ENCODE measurements at places on chromosomes 3 and 15. TPM values are rescaled to one million over a fixed set of nuclear protein-coding genes. Genes with fewer than 3 reads are reported as not detected.

Gene ADPRH
- 10.7 TPM for total RNA-seq

Gene BLM
- 49.6 TPM for total RNA-seq

Gene MCTP2
- total RNA-seq: 344 TPM

Gene TYRO3
- 0.36 TPM for total RNA-seq

Gene SSR3
- total RNA-seq: 183 TPM

Gene CCR3
- total RNA-seq: 4.3 TPM

Gene MYH15
- total RNA-seq: 1.1 TPM

Gene MELTF
- 2.1 TPM for total RNA-seq

GRCh38 chr3:88147261-88147660, 2.5 kb upstream of the C3orf38 start:
- H3K4me1 ChIP-seq: peaks cover 20% of the 10 kb centered on the region
- DNase-seq: no peak
- no peaks in the 10 kb centered on the region for H3K36me3 ChIP-seq
- no peak overlapping the region for H3K4me3 ChIP-seq

DNA sequence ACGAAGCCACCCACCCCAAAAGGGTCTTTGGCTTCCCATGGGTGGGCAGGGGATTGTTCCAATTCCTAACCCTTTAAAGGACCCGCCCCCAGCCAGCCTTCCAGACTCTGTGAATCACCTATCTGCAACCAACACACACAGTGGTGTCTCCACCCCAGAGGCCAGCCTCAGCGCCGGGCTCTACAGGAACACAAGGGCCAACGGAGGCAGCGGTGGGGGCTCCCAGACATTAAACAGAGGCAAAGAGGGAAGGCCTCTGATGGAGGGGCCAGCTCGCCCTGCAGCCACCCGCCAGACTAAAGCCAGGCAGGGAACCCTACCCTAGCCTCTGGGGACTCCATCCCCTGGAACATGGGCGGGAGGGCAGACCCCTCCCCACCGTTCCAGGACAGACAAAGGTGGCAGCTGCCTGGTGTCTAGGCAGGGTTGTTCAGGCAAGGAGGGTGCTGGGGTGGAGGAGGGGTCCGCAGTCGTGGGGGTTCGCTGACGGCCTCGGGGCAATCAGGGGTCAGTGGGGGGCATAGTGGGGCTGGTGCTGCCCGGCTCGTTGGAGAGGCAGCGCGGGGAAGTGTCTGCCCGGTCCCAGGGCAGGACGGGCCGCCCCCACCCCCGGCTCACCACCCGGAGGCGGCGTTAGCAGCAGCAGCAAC, 448 bp downstream of the SHISA5 start:
- DNase-seq: no peak
- H3K36me3 ChIP-seq: no peaks in the 10 kb centered on the region
- H3K4me1 ChIP-seq: peaks cover 38% of the 10 kb centered on the region
- H3K4me3 ChIP-seq: peak overlapping the region; percentile 74

DNA sequence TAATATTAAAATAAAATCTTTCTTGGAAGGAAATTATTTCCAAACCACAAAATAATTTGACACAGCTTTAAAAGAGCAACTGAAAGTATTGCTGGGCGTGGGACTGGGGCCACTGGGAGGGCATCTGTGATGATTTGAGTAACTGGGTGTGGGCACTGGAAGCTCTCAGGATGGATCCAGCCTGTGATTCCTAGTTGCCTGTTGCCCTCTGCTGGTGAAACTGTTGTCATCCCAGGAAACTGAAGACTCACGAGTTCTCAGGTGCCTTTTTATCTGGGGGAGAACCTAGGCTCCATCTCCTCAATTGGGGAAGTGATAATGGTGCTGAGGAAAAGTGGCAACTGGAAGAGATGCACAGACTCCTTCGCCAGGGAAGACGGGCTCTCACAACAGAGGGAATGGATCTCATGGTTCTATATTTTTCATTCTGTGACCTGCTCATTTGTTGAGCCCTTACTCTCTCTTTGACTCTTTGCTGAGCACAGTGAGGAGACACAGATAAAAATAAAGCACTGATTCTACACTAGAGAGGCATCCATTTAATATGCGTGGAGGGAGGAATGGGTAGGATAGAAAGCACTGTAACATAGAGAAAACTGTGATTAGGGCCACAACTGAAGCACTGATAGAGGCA, 61.6 kb downstream of the TPRG1 start:
- no peaks in the 10 kb centered on the region for H3K4me1 ChIP-seq
- H3K27ac ChIP-seq: no peak overlapping the region
- H3K27me3 ChIP-seq: peaks cover 11% of the 10 kb centered on the region
- DNase-seq: no peak

DNA sequence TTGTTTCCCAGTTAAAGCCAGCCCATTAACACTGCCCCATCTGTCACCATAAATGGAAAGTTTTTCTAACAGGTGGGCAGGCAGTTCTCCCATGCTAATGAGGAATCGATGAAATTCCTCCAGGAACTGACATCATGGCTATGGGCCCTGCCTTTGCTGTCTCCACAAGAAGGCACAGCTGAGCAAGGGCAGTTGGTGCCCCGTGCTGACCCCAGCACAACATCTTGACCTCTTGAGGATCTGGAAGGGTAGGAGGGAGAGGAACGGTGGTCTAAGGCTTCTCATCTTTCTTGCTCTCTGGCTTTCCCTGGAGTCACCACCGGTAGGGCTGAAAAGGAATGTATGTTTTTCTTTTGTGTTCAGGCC, 46.7 kb downstream of the CHCHD6 start:
- DNase-seq: no peak
- no peaks in the 10 kb centered on the region for H3K36me3 ChIP-seq
- H3K4me3 ChIP-seq: no peak overlapping the region
- H3K27ac ChIP-seq: no peak overlapping the region
- H3K27me3 ChIP-seq: no peaks in the 10 kb centered on the region
- H3K4me1 ChIP-seq: peaks cover 18% of the 10 kb centered on the region

DNA sequence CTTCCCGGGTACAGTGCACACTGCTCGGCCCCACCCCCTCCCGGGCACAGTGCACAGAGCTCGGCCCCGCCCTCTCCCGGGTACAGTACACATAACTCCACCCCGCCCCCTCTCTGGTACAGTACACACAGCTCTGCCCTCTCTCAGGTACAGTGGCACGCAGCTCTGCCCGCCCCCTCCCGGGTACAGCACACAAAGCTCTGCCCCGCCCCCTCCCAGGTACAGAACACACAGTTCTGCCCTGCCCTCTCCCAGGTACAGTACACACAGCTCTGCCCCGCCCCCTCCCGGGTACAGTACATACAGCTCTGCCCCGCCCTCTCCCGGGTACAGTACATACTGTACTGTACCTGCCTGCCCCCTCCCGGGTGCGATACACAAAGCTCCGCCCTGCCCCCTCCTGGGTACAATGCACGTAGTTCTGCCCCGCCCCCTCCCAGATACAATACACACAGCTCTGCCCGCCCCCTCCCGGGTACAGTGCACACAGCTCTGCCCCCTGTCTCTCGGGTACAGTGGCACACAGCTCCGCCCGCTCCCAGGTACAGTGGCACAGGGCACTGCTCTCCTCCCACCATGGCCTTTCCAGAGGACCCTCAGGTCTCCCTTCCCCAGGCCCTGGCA, 16.4 kb upstream of the PRR20G start:
- H3K27ac ChIP-seq: no peak overlapping the region
- no peaks in the 10 kb centered on the region for H3K36me3 ChIP-seq
- no peaks in the 10 kb centered on the region for H3K4me1 ChIP-seq
- peaks cover 17% of the 10 kb centered on the region for H3K27me3 ChIP-seq

DNA sequence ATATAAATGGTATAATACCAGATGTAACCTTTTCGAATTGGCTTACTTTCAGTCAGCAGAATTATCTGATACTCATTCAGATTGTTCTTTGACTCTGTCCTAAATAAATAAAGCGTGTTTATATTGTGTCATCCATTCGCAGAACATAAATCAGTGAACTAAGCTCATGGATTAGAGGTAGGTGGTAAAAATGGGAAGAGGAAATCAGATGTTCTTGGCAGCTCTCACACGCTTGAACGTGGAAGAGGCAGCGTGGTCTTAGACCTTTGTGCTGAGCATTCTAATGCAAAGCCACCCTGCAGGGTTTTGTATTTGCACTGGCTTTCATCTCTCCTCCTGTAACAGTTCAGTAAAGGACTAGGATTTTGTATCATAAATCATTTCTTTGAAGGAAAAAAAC, 441.4 kb downstream of the GABRG3 start:
- H3K27me3 ChIP-seq: no peaks in the 10 kb centered on the region
- H3K4me1 ChIP-seq: no peaks in the 10 kb centered on the region
- H3K27ac ChIP-seq: no peak overlapping the region
- DNase-seq: no peak
- H3K36me3 ChIP-seq: no peaks in the 10 kb centered on the region
- no peak overlapping the region for H3K4me3 ChIP-seq

DNA sequence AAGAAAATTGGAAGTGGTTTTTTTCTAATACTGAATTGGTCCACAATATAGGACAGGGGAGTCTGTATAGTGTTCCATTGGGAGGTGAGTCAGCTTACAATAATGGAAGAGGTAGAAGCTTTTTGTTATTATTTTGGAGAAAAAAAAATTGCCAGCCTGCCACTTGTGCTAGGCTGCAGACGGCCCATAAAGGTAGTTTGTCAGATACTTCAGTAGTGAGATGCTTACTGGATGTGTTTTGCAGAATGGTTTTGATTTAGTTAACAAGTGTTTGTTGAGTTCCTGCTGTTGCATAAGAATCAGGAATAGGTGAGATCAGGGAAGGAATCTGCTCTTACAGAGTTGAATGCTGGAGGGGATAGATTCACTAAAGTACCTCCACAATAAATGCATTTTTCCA, 1.0 kb downstream of the DTWD1 start:
- H3K4me1 ChIP-seq: peaks cover 31% of the 10 kb centered on the region
- H3K36me3 ChIP-seq: peaks cover 11% of the 10 kb centered on the region
- no peaks in the 10 kb centered on the region for H3K27me3 ChIP-seq
- peak overlapping the region; percentile 97 for H3K27ac ChIP-seq
- peak overlapping the region; percentile 87 for H3K4me3 ChIP-seq

DNA sequence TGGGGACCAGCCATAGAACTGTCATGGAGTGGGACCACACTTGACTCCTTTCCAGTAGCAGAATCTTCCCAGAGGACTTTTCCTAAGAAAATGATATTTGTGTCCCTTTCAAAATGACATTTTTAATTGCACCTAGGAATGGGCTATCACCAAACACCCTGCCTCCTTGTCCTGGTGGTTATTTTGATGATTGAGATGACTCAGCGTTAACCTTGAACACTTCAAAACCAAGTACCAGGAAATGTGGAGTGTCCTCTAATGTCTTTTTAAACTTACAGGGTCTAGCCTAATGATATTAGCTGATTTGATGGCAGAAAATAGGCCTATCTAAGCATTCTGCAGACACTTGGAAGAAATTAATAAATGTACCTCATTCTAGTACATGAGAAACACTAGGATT, 90.7 kb downstream of the HHLA2 start:
- H3K36me3 ChIP-seq: no peaks in the 10 kb centered on the region
- no peak overlapping the region for H3K27ac ChIP-seq
- H3K4me3 ChIP-seq: peak overlapping the region; percentile 68
- H3K27me3 ChIP-seq: peaks cover 5% of the 10 kb centered on the region

GRCh38 chr15:98803228-98804056, 155.1 kb downstream of the IGF1R start:
- H3K4me1 ChIP-seq: peaks cover 28% of the 10 kb centered on the region
- H3K4me3 ChIP-seq: no peak overlapping the region
- H3K27ac ChIP-seq: no peak overlapping the region
- no peaks in the 10 kb centered on the region for H3K36me3 ChIP-seq
- H3K27me3 ChIP-seq: no peaks in the 10 kb centered on the region

DNA sequence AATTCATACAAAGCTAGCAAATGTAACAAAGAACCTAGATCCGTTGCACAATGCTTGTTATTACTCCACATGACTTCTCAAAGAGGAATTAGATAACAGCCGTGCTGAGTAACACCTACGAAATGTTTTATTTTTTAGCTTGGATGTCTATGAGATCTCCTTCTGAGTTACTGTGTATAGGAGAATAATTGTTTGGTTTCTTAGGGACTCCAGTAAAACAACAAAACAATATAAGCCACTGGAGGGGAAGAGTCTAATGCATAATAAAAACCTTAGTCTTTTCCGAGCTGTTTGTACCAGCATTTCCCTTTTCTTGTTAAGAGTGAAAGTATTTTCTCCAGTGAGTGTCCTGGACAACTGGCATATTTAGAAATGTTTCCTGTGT, 15.6 kb downstream of the SNAP23 start:
- no peaks in the 10 kb centered on the region for H3K4me1 ChIP-seq
- no peak for DNase-seq
- no peak overlapping the region for H3K4me3 ChIP-seq

DNA sequence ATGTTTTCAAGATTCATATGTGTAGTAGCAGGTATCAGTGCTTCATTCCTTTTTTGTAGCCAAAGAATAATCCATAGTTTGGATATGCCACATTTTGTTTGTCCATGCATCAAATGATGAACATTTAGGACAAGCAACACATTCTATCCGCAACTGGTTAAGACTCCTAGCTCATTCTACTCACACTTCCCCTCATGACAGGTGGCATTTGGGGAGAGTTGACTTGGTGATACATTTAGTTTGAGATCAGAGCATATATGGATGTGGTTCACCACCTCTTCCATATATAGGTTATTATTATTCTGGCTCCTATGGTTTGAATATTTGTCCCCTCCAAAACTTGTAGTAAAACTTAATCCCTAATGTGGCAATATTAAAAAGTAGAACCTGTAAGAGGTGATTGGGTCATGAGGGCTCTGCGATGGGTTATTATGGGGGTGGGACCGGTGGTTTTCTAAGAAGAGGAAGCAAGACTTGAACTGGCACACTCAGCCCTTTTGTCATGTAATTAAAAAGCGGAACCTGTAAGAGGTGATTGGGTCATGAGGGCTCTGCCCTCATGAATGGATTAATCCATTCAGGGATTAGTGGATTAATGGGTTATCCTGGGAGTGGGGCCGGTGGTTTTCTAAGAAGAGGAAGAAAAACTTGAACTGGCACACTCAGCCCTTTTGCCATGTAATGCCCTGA, 75.3 kb upstream of the HRH1 start:
- H3K27ac ChIP-seq: no peak overlapping the region
- peaks cover 12% of the 10 kb centered on the region for H3K27me3 ChIP-seq
- no peaks in the 10 kb centered on the region for H3K4me1 ChIP-seq
- H3K36me3 ChIP-seq: no peaks in the 10 kb centered on the region
- no peak overlapping the region for H3K4me3 ChIP-seq

DNA sequence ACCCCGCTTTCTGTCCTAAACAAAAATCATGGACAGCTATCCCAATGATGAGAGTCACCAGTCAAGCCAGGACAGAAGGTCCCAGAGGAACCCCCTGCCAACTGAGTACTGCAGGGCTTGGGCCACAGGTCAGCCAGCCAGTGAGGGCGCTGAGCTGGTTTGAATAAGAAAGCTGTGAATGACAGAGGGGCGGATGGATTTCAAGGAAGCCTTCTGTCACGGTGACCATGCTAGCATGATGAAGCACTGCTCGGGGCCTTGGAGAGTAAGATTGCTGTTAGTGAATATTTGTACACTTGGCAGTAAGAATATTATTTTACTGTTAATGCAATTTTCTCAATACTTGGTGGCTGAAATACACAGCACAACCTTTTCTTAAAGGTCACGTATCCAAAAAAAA, 734.0 kb upstream of the NR2F2 start:
- H3K4me3 ChIP-seq: no peak overlapping the region
- peaks cover 4% of the 10 kb centered on the region for H3K4me1 ChIP-seq
- no peaks in the 10 kb centered on the region for H3K36me3 ChIP-seq
- peaks cover 6% of the 10 kb centered on the region for H3K27me3 ChIP-seq

DNA sequence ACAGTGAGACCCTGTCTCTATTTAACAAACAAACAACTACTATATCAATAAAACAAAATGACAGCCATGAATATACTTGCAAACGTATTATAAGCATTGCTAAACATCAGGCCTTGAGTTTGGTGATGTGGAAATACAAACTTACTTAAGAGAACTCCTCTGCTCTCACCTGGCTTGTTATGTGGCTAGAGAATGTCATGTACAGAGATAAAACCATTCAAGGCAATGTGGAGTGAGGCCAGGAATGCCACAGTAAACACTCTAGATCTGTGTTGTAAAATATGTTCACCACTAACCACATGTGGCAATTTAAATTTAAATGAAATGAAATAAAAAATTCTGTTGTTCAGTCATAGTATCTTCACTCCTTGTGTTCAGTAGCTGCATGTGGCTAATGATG, 22.7 kb upstream of the RARB start:
- no peak for DNase-seq
- H3K4me3 ChIP-seq: no peak overlapping the region
- peaks cover 9% of the 10 kb centered on the region for H3K27me3 ChIP-seq

Data from natural killer cell treated with Interleukin-12 subunit alpha and Interleukin-12 subunit beta and Interleukin-15 and Interleukin-18, amount 100 ng/mL, for 72 hours (primary cell).